ENCODE measurements at places on chromosomes 6 and 20.

- DNase-seq = no peak
Observed at GRCh38 chr20:36819659-36820058, 46.1 kb upstream of the DSN1 start.

- DNase-seq = no peak
Observed at GRCh38 chr6:68445926-68446325, 189.2 kb upstream of the ADGRB3 start.

DNA sequence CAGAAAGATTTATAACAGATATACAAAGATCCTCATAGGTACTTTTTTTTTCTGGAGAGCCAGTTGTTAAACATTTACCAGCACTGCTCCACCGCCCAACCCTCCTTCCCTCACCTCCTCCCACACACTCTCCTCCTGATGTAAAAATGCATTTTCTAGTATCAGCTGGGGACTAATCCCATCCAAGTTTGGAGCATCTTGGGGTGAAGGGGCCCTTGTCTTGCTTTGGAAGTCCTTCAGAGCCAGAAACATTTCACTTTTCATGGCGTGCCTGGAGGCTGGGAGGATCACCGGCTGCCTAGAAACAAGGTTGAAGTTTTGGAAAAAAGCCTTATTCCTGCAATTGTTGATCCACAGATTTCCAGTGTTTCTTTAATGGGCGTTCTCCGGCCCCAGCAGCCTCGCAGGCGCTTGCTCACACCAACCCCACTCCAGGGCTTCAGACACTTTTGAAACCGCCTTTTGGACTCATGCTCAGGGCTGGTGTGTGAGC, 165.1 kb upstream of the AFDN start:
- DNase-seq = no peak

DNA sequence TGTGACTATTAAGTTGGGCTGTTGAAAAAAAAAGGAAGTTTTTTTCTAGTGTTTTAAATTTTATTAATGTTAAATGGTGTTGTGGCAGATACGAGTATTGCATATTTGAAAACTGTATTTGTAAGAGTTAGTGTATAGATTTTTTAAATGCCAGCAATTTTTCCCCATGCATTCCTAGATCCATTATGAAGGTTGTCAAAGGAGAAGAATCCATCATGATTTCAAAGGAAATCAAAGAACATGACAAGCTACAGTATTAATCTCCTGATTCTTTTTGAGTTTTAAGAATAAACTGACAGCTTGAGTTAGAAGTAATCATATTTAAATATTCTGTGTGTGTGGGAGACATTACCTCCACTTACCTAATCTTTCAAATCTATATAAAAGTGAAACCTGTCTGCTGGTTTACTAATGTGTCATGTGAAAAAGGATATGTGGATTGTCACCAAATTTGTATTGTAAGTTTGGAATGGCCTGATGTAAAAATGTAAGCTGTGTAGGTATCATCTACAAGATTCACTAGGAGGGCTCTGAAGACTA, 111.0 kb upstream of the HS3ST5 start:
- no peak for DNase-seq

Measured in CD4-positive, alpha-beta T cell treated with Interferon alpha-2 for 1 hour (primary cell).